ENCODE measurements at places on chromosomes 4 and X.

GRCh38 chr4:147836807-147837206 is 104.9 kb downstream of the ARHGAP10 start:
- DNase-seq, result no peak

DNA sequence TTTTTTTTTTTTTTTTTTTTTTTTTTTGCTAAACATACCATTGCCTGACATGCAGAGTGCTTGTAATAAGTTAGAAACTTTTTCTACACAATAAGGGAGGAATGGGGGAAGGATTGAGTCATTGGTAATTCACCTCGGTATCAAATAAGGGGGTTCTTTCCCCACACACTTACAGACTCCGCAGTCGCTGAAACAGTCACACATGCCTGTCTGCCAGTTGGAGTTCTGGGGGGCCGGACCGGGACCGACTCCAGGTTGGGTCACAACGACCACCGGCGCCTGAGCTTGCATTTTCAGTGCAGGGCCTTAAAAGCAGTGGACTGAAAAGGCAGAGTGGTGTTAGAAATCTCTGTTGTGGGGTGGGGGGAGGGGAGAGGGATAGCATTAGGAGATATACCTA is 6.9 kb downstream of the PLAC8 start:
- no peak for DNase-seq

GRCh38 chrX:39577985-39578869 is 519.5 kb downstream of the BCOR start:
- no peak for DNase-seq

- peak; percentile 41 for DNase-seq
Observed at GRCh38 chrX:101415180-101416145, 7.4 kb downstream of the HNRNPH2 start.

- no peak for DNase-seq
Observed at GRCh38 chr4:81398379-81398778, 73.3 kb downstream of the RASGEF1B start.

GRCh38 chr4:145785391-145786008 is 105.6 kb downstream of the C4orf51 start:
- DNase-seq, result no peak

GRCh38 chr4:11483046-11483445 is 54.4 kb upstream of the HS3ST1 start:
- DNase-seq, result no peak
